Ovary (tissue), 10 donors: ENCODE measurements at places on chromosomes 11 and 22.
A peak's percentile ranks its signal among the peaks of the same experiment; 100 is the strongest.

- DNase-seq: peak; percentile 77
These were observed 1.8 kb upstream of the PACS1 start for GRCh38 chr11:66068154-66068821.

GRCh38 chr11:109123816-109124787 lies 297.9 kb upstream of the C11orf87 start:
- DNase-seq: no peak

DNA sequence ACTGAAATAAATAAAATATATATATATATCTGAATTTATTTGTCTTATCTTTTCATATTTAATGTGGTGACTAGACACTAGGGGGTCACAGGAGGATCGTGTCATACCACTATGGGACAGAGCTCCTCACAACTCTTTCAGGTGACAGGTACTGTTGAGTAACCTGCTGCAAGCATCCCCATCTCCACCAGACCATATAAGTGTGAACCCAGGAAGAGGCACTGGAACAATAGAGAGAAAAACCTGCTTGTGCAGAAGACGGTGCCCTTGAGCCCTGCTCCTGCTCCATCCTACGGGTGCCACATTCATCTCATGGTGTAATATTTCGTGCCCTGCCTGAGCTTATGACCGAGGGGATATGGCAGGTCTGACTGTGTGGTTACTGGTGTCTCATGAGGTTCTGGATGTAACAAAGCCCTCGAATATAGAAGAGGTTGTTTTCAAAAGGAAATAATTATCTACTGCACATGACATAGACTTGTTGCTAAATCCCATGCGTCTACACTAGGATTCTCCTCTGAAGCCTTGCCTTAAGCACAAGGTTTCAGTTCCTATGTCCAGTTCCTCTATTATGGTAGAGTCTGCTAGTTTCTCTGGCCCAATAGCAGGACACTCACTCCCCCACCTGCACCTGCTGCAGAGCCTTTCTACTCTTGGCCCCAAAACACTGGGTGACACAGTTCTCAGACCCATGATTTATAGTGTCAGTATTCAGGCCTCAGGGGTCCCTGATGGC lies 70.4 kb downstream of the GGTLC2 start:
- DNase-seq: no peak

- no peak for DNase-seq
These were observed 2339.7 kb upstream of the RAG2 start for GRCh38 chr11:38937709-38938108.

DNA sequence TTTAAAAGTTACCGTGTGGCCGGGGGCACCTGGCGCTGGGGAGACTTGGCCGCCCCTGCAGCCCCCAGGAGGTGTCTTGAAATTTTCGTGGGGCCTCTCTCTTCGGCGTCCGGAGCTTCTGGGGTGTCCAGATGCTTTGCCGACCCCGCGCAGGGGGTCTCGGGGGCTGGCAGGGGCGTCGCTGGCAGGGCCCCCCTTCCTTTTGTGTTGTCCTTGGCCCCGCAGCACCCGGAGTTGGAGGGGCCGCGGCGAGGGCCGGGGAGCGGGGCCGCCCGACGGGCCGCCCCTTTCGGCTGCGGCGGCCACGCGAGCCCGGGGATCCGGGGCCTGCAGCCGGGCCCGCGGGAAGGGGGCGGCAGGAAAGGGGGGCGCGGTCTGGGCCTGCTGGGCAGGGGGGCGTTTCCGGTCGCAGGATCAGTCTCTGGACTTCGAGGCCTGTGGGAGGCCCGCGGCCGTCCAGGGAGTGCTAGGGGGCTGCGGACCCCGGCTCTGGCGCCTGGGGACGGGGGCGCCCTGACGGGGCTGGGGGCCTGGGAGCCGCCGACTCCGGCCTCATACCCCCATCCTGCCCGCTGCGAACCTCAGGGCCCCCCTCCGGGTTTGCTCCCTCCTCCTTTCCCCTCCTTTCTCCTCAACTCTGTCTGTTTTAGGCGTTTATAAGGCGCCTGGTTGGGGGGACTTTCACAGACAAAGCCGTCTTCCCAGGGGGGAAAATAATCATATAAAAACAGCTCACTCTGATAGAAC lies 869 bp downstream of the ZC3H7B start:
- DNase-seq: peak; percentile 58

GRCh38 chr11:33907421-33907820 lies 15.5 kb upstream of the LMO2 start:
- DNase-seq: no peak
